RWPE1 (cell line): ENCODE measurements at places on chromosomes 6 and 20.
A peak's percentile ranks its signal among the peaks of the same experiment; 100 is the strongest.

GRCh38 chr6:97136626-97137358, 146.2 kb downstream of the MMS22L start:
- DNase-seq, result no peak

- DNase-seq, result no peak
These were observed 8.0 kb upstream of the BANF2 start for GRCh38 chr20:17691758-17692157.

DNA sequence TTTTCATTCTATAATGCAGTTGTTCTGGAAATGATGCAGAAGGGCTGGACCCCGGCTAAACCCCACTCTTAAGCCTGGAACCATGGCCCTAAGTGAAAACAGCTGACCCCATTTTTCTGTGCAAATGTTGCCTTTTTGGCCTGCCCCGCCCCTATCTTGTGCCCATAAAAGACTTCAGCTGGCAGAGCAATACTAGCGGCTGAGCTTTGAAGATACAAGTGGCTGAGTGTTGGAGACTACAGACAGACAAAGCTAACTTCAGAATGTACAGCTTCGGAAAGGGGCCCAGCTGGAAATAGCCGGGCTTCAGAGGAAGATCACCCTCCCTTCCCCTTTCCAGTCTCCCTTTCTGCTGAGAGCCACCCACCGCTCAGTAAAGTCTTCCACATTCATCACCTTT, 258.6 kb upstream of the SPTLC3 start:
- DNase-seq, result no peak

- DNase-seq, result peak; percentile 59
These were observed 31.6 kb upstream of the LY86 start for GRCh38 chr6:6556738-6557503.

- DNase-seq, result peak; percentile 44
These were observed 204.5 kb downstream of the SYNDIG1 start for GRCh38 chr20:24673678-24674570.
